T-helper 22 cell (primary cell): ENCODE measurements at places on chromosomes 2 and 18.

GRCh38 chr18:34933909-34934661, 107.1 kb upstream of the MAPRE2 start:
- no peak for DNase-seq

- no peak for DNase-seq
Measured at GRCh38 chr2:111135910-111136297, 15.2 kb downstream of the BCL2L11 start.

DNA sequence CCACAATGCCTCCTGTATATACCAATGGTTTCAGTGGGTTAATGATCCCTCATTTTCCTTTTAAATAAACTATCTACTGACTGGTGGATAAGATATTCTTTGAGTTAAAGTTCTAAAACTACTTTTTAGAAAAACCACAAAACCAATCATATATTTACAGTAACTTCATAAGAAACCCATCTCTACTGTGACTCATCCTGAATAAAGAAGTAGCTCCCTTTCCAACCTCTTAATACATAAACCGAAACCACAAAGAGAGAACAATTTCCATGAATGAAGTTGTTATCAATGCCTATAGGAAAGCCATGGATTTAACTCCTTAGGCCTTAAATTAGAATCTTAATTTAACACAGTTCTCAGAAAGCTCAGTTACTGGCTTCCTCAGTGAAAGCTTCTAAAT, 227.0 kb upstream of the SMAD7 start:
- DNase-seq, result no peak

DNA sequence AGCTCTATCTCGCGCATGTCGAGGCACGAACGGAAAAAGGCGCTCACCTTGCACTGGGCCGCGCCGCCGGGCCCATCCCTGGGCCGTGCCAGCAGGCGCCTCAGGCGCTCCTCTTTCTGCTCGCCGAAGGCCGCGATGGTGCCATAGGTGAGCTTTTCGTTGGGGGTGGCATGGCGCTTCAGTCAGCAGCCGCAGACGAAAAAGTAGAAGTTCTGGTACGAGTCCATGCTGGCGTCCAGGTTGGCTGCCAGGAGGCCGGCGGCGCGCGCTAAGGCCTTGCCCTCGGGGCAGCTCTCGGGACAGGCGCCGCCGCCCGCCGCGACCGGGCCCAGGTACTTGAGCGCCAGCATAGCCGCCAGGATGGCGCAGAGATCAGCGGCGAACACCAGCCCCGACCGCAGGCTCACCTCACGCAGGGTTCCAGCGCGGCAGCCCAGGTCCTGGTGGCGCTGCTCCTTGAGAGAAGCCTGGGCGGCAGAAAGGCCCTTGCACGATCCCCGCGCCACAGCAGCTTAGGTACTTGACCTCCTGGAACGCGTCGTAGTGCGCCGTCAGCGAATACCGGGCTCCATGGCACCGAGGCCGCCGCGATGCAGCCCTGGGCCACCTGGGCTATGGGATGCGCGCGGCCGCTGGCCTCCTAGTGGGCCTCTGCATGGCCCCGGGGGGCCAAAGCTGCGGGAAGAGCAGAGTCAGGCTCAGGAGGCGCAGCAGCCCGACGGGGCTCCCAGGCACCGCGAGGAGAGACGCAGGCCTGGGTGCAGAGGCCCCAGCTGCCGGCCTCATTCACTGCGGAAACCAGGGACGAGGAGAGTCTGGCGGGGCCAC, 12.8 kb downstream of the ALPG start:
- DNase-seq, result no peak

DNA sequence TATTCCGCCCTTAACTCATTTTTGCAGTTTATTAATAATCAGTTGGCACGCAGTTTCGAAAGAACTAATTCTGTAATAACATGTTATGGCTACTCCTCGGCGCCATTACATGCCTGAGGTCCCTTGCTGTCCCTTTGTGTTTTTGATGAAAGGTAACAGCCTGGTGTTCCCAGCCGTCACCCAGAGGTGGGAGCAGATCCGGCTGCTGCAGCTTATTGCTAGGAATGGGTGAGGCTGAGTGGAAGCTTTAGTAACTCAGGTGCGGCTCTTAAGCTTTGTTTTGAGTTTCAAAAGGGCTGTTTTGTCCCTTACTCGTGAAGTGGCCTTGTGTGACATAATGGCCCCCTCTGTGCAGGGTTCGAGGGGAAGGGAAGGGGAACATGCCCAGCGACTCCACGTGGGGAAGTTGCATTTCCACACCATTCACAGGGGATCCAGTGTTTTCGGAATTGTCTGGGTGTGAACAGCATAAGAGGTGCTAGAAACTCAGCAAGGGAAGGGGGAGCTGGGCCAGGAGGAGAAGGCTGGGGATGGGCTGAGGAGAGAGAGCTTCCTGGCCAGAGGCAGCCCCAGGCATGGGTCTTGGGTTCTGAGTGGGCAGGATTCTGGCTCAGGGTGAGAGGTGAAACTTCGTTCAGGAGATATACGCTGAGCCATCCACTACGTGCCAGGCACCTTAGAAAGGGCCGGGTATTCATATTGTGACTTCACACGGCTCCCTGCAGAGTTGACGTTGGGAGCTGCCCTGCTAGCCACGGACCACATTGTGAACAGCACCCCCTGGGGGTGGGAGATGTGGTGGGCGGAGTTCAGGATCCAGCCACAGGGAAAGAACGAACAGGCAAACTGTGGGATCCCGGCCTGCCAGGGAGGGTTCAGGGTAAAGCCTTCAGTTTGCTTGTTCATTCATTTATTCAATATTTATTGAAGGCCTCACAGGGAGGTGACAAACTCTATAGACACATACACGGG, 84.4 kb downstream of the TGOLN2 start:
- no peak for DNase-seq

DNA sequence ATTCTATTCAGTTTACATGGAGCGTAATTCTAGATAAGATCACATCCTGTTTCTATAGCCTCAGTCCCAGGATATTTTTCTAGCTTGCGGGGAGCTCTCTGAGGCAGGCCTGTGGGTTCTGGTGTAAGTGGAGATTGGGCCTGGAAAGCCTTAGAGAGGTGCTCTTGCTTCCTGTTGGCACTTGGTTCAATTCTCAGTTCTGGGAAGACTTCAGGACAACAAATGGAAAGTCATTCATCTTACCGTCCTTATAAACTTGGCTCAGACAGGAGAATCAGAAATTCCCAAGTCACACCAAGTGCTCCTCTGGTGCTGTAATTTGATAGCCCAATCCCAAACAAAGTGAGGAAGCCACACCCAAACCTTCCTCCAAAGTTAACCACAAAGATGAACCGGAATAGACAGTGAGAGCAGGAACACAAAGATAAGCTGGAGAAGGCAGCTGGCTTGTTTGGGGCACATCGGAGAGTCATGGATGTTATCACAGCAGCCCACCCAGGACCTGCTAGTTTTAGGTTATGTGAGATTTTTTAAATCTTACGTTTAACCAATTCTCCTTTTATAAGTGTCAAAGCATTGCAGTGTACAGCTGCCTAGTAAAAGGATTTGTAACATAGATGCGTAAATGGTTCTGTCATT, 144.3 kb upstream of the MAP3K20 start:
- DNase-seq, result no peak

DNA sequence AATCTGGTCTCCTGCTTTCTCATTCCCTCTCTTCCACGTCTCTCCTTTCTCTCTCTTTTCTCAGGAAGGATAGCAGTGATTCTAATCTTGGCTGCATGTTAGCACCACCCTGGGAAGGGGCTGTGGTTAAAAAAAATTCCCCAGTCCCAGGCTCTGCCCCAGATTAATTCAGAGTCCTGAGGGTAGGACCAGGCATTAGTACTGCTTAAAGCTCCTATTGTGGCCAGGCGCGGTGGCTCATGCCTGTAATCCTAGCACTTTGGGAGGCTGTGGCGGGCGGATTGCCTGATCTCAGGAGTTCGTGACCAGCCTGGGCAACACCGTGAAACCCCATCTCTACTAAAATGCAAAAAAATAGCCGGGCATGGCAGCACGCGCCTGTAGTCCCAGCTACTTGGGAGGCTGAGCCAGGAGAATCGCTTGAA, 35.4 kb upstream of the EML4 start:
- no peak for DNase-seq

- DNase-seq, result no peak
Measured at GRCh38 chr2:233817995-233818638, 36.2 kb downstream of the HJURP start.

- DNase-seq, result no peak
Measured at GRCh38 chr2:28071221-28071620, 180.7 kb downstream of the BABAM2 start.

DNA sequence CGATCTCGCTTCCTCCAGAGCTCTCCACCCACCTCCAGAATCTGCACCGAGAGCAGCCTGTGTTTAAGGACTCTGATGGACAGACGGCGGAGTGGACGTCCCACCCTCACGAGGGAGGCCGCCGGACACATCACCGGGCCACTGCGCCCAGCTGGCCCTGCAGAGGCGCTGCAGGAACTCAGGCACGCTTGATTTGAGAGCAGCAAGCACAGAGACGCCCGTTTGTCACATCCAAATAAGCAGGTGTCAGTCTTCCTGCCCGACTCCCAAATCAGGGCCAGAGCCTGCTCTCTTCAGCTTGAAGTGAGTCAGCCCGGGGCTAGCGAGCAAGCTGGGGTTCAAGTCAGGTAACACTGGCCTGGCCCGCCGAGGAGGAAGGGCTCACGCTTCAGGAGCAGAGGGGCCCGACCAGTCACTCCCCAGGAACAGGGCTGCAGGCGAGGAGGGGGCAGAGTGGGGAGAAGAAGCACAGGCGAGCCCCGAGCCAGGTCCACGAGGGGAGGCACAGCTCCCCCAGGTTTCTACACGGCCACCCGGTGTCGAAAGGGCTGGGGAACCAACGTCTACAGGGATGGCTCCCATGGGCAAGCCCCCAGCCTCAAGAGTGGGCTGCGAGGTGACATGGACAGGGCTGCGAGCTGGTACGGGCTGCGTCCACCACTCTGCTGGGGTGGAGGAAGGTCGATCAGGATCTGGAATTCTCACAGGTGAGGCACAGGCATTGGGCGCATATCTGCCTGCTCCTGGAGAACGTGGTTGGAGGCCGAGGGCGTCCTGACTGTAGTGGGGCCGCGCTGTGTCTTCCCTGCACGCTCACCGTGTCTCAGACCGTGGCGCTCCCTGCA, 52.5 kb upstream of the CTDP1 start:
- no peak for DNase-seq

DNA sequence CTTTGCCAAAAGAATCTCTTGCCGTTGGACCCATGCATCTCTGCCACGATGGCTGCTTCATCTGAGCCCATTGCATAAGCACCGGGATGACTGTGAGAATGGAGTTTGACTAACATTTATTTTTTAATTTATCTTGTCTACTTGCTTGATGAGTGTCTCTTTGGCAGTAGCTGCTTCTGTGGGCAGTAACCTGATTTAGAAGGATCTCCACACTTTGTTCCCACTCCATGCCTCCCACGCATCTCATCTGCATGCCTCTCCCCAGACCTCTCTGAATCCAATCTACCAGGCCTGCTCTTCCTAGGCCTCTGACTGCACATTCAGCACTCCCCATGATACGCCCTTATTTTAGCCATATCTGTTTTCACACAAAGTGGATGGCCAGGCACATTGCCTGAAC, 23.7 kb upstream of the TMX3 start:
- DNase-seq, result no peak

GRCh38 chr2:144914113-144914512, 394.2 kb upstream of the ZEB2 start:
- DNase-seq, result no peak

GRCh38 chr2:129004485-129004884, 685.8 kb upstream of the HS6ST1 start:
- DNase-seq, result no peak
